ENCODE measurements at places on chromosomes 12 and 14.

- H3K4me1 ChIP-seq = no peaks in the 10 kb centered on the region
- no peak overlapping the region for H3K27ac ChIP-seq
- no peaks in the 10 kb centered on the region for H3K27me3 ChIP-seq
- no peaks in the 10 kb centered on the region for H3K36me3 ChIP-seq
These were observed 645 bp downstream of the FOXA1 start for GRCh38 chr14:37594238-37594970.

- no peak overlapping the region for H3K4me3 ChIP-seq
- no peaks in the 10 kb centered on the region for H3K4me1 ChIP-seq
- H3K27ac ChIP-seq = no peak overlapping the region
- H3K27me3 ChIP-seq = no peaks in the 10 kb centered on the region
These were observed 10.2 kb downstream of the ANHX start for GRCh38 chr12:133225527-133225926.

DNA sequence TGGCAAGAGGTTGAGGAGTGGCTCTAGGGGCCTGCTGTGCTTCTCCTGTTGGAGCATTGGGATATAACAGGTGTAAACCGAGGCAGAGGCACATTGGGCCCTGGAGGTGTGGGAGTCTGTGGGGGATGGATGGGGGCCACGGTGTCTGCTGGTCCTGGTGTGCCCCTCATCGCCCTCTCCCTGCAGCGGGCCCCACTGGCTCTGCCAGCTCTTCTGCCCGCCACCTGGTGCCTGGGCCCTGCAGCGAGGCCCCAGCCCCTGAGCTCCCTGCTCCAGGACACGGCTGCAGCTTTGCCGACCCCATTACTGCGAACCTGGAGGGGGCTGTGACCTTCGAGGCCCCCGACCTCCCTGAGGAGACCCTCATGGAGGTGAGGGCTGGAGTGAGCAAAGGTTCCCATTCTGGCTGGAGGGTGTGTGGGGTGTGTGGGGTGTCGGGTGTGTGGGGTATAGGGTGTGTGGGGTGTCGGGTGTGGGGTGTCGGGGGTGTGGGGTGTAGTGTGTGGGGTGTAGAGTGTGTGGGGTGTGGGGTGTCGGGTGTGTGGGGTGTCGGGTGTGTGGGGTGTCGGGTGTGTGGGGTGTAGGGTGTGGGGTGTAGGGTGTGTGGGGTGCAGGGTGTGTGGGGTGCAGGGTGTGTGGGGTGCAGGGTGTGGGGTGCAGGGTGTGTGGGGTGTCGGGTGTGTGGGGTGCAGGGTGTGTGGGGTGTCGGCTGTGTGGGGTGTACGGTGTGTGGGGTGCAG, 10.6 kb upstream of the PUS1 start:
- DNase-seq = no peak
- no peaks in the 10 kb centered on the region for H3K36me3 ChIP-seq

DNA sequence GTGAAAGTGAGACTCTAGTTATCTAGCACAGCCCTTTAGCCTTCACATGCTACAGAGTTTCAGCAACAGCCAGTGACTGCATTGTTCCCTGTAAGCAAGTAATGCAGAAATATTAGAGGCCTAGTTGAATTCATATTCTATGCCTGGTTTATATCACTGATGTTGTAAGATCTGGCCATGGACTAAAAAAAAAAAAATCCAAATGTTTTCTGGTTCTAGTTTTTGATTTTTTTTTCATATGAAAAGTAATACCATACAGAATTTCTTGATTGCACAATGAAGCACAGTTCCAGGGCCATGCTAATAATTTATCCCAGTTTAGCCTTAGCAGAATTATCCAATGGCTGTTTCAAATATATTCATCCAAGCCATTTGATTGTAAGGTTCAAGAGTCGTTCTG, 341.5 kb upstream of the DDHD1 start:
- no peak overlapping the region for H3K4me3 ChIP-seq
- no peaks in the 10 kb centered on the region for H3K27me3 ChIP-seq
- no peak for DNase-seq
- no peaks in the 10 kb centered on the region for H3K4me1 ChIP-seq

DNA sequence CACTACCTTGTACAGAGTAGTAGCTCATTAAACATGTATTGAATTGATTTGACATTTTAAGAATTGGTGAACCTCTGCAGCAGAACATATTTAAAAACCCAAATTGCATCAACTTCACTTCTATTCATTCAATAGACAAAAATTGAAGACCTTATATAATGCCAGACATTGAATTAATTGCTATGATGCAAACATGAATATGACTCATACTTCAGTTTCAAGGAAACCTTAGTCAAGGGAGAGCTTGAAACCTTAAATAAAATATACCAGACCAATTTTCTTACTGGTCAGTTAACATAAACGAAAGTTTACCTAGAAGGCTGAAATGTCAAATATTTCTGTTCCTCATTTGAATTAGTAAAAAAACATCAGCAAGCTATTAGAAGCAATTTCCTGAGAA, 5.0 kb upstream of the MGAT4C start:
- no peaks in the 10 kb centered on the region for H3K27me3 ChIP-seq
- no peak overlapping the region for H3K27ac ChIP-seq
- H3K4me3 ChIP-seq = no peak overlapping the region
- no peaks in the 10 kb centered on the region for H3K4me1 ChIP-seq
- no peaks in the 10 kb centered on the region for H3K36me3 ChIP-seq

DNA sequence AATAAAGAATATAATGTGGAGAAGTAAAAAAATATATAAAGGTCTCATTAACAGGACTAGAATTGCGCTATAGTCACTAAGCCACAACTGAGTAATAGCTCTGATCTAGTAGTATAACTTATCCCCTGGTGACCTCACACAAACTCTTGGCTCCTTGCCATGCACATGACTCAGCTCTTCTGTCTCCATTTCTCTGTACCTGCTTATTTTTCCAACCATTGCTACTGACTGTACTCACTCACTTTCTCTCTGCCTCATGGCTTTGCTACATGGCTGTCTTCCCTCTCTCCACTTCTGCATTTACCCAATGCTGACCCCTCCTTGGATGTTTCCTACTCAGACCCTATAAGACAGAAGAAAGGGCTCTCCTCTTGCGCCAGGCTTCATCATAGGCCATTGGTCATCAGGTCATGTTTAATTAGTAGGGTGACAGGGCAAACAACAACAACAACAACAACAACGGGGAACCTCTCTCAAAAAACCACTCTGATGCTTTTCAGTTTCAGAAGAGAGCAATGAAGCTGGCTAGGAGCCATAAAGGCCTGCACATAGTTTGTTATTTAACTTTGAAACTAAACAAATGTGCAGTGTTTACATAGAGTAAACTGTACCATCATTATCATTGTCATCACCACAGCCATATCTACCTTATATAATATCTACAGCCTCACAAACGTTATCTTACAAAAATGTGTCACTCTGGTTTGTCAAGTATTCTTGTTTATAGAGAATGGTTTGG, 25.6 kb upstream of the KRAS start:
- peaks cover 5% of the 10 kb centered on the region for H3K4me1 ChIP-seq
- H3K36me3 ChIP-seq = no peaks in the 10 kb centered on the region
- DNase-seq = no peak

DNA sequence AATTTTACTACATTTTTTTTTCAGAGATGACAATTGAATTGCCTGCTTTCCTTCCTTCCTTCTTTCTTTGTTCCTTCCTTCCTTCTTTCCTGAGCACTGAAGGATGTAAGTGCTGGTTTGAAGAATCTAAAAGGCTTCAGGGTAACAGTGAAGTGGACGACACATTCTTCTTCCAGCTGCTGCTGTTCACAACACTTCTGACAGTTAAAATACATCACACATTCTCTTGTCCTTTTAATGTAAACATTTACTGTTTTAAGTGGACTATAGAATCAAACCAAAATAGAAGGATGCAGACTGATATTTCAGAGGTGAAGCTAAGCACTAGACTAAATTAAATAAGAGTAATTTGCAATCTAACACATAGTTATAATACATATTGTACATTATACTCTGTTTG, 151.5 kb downstream of the MSRB3 start:
- H3K4me1 ChIP-seq = no peaks in the 10 kb centered on the region
- H3K27ac ChIP-seq = no peak overlapping the region
- no peaks in the 10 kb centered on the region for H3K27me3 ChIP-seq
- no peaks in the 10 kb centered on the region for H3K36me3 ChIP-seq

DNA sequence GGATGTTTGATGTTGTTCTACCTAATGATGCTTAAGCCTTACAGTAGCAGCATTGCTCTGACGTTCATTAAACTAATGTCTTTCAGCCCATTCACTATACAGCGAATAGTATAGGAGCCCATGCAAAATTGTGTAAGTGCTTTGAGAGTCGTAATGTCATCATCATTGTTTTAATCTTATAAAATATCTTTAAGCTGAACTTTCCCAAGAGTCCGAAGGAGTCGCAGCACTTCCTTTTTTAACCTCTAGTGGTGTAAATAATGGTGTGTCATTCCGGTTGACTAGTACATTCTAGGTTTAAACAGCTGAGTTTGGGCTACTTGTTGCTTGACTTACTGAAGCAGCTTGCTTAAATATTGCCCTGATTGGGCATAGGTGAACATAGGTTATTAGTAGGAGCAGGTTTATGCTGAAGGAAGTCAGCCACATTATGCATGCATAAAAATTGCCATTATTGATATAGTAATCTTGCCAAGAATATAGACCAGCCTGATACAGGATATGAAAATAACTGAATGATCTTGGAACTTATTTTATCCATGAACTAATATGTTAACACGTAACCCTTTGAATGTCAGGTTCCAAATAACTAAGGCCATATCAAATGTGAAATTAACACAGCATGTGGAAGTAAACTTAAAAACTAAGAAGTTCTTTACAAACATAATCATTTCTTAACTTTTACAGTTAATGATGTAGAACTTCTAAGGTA, 2.6 kb downstream of the WNK1 start:
- H3K4me1 ChIP-seq = no peaks in the 10 kb centered on the region
- DNase-seq = no peak
- peak overlapping the region; percentile 53 for H3K27ac ChIP-seq

GRCh38 chr12:26563552-26563951, 269.4 kb downstream of the ITPR2 start:
- no peaks in the 10 kb centered on the region for H3K36me3 ChIP-seq
- no peaks in the 10 kb centered on the region for H3K27me3 ChIP-seq
- H3K27ac ChIP-seq = no peak overlapping the region
- no peaks in the 10 kb centered on the region for H3K4me1 ChIP-seq
- no peak for DNase-seq
- H3K4me3 ChIP-seq = no peak overlapping the region

DNA sequence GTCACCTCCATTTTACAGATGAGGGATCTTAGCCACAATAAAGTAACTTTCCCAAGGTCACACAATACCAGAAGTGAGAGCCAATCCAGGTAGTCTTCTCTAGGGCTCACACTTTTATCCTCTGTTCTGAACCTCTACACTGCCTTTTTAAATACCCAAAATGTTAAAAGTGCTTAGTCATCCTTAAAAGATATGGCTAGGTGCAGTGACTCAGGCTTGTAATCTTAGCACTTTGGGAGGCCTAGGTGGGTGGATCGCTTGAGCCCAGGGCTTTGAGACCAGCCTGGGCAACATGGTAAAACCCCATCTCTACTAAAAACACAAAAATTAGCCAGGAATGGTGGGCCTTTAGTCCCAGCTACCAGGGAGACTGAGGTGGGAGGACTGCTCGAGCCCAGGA, 104.1 kb upstream of the PPP4R3A start:
- no peak overlapping the region for H3K27ac ChIP-seq
- H3K36me3 ChIP-seq = no peaks in the 10 kb centered on the region
- DNase-seq = no peak
- H3K27me3 ChIP-seq = no peaks in the 10 kb centered on the region
- no peaks in the 10 kb centered on the region for H3K4me1 ChIP-seq

DNA sequence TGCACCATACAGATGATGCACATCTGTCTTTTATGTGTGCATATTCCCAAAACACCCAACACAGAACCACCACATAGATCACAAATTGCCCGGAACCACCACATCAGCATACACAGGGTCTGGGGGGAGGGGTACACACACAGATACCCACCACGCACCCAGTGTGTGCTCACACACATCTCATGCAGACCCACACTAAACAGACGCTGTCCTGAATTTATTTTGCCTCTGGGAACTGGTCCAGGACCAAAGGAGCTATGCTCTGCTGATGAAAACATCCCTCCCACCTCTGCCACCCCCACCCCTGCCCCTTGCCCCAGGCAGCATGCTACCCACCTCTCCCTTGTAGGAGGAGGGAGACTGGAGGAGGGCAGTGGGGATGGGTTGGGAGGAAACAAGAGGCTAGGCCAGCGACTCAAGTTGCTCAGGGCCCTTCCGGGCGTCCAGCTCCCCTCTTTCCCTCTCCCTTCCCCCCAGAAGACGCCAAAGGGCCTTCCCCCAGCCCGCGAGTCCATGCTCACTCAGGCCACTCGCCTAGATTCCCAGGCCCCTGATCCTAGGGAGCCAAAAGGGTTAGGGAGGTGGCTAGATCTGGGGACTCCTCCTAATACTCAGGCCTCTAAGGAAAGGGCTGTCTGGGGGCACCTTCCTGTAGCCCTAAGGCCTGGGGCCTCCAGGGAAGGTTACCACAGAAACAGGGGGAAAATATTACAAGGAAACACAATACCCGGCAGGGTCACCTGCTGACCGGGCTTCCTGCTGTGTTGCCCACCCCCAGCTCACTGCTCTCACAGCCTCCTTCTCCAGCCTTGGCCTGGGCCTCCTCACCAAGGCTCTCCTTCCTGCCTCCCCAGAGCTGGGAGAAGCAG, 3.1 kb downstream of the HDAC7 start:
- peaks cover 55% of the 10 kb centered on the region for H3K4me1 ChIP-seq
- peak overlapping the region; percentile 80 for H3K4me3 ChIP-seq
- H3K36me3 ChIP-seq = no peaks in the 10 kb centered on the region
- H3K27me3 ChIP-seq = no peaks in the 10 kb centered on the region
- H3K27ac ChIP-seq = no peak overlapping the region
- no peak for DNase-seq

DNA sequence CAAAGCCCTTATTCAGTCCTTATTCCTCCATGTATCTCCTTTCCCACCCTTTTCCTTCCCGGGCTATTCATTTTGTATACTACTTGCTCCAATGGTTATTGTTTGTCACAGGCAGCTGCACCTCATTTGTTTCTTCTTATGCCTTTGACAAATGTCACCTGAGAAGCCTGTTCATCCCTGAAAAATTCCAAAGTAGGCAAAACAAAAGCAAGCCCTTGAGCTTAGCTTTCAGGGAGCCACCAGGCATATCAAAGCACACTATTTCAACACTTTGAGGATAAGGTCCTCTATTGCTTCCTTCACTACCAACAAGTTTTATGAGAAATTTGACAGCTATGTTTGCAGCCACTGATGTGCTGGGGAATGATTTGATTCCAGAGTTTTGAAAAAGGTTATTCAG, 738.7 kb upstream of the LMO3 start:
- no peak overlapping the region for H3K27ac ChIP-seq
- H3K4me1 ChIP-seq = no peaks in the 10 kb centered on the region
- no peak overlapping the region for H3K4me3 ChIP-seq
- no peak for DNase-seq
- H3K27me3 ChIP-seq = no peaks in the 10 kb centered on the region

GRCh38 chr14:99506276-99506675, 25.1 kb downstream of the CCNK start:
- no peak overlapping the region for H3K27ac ChIP-seq
- H3K27me3 ChIP-seq = no peaks in the 10 kb centered on the region
- no peak overlapping the region for H3K4me3 ChIP-seq

DNA sequence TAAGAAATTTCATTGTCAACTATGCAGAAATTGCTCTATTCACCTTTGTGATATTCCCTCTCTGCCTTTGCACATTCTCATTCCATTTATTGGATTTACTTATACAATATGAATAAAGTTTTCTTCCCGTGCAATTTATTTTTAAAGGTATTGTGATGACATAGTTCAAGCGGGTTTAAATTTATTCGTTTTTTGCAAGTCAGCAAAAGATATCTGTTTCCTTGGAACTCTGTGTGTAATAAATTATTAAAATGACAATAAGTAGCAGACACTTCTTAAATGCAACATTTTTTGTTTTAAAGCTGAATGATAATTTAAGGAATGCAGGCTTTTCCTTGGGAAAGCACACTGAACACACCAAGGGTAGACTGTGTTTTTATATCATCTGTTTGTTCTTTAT, 143.1 kb downstream of the SLC41A2 start:
- no peak overlapping the region for H3K4me3 ChIP-seq
- H3K27me3 ChIP-seq = no peaks in the 10 kb centered on the region
- no peak for DNase-seq
- H3K27ac ChIP-seq = no peak overlapping the region

Data from GM12878 (cell line).